NCI-H2171 treated with DMSO at 0.1 percent for 48 hours (cell line): ENCODE measurements at places on chromosomes 13 and 19.

- DNase-seq: no peak
Observed at GRCh38 chr19:33767898-33768413, 28.7 kb upstream of the KCTD15 start.

- no peak for DNase-seq
Observed at GRCh38 chr19:18912933-18913332, 6.3 kb downstream of the COPE start.

- DNase-seq: no peak
Observed at GRCh38 chr13:39890537-39890936, 235.1 kb downstream of the COG6 start.

- peak; percentile 52 for DNase-seq
Observed at GRCh38 chr13:44155422-44156293, 218.0 kb upstream of the SERP2 start.

DNA sequence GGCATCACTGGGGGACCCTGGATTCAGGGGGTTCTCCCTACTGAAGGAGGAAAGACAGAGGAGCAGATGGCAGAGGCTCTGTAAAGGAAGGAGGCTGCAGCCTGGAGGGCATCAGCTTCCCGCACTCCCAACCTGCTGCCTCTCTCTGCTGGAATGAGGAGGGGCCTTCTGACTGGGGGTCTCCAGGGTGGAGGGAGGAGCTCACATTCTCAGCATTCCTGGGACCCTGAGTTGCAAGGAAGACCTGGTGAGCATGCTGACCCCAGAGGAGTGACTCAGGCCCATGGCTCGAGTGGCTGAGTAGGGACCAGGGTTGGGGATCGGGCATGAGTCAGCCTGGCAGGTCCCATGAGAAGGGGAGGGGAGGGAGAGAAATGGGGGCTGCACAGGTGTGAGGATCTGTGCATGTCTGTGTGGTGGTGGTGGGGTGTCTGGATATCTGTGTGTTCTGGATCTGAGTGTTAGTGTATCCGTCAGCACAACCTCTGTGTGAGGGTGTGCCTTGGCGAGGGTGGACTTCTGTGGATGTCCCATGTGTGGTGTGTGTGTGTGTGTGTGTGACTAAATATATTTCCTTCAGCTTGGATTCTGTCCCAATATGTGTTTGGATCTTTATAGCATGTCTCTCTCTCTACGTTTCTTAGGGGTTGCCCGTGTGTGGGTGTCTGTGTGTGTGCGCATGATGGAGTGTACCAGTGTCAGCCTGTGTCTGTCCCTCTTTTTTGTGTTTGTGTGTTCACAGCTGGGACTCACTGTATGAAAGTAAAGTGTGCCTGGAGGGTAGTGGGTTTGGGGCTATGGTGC, 4.6 kb downstream of the AXL start:
- DNase-seq: no peak

GRCh38 chr13:105201351-105201750, 1334.1 kb downstream of the EFNB2 start:
- no peak for DNase-seq

- DNase-seq: peak; percentile 11
Observed at GRCh38 chr13:33931397-33932311, 113.7 kb downstream of the RFC3 start.

DNA sequence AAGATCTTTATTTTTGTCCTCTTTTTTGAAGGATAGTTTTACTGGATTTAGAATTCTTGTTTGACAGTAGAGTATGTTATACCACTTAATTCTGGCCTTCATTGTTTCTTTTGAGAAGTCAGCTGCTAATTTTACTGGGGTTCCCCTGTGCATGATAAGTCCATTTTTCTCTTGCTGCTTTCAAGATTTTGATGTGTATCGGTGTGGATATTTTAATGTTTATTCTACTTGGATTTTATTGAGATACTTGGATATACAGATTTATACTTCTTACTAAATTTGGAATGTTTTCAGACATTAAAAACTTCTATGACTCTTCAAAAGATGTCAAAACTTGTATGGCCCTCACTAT, 86.9 kb downstream of the URI1 start:
- DNase-seq: no peak

GRCh38 chr19:11480715-11481533, at the start of gene ELAVL3:
TSS of gene ELAVL3 (minus strand) at chr19:11481046. CDS start at chr19:11480608, 438 bp downstream.
- peak; percentile 61 for DNase-seq

DNA sequence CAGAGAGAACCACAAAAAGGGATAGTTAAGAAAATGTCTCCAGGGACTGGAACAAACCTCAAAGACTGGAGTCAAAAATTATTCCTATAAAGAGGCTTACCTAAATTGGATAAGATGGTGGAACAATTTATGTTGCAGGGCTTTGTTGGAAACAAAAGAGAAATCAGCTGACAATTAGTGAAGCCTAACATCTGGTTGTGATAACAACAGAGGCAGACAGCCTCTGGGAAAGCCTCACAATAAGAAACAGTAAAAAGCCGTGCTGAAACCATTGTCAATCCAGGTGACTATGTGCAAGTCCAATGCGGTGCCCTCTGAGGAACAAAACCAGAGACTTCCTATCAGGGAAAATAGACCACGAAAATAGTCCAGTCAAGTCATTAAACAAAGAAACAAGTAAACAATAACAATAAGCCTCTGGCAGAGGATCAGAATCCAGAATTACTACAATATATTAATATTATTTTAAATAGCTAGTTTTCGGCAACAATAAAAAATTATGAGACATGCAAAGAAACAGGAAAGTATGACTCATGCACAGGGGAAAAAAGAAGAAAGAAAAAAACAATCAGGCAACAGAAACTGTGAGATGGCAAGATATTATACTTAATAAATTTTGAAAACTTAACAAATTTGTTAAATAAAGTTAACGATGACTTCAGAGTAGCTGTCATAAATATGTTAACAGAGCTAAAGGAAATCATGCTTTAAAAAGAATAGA, 99.7 kb upstream of the RXFP2 start:
- no peak for DNase-seq

DNA sequence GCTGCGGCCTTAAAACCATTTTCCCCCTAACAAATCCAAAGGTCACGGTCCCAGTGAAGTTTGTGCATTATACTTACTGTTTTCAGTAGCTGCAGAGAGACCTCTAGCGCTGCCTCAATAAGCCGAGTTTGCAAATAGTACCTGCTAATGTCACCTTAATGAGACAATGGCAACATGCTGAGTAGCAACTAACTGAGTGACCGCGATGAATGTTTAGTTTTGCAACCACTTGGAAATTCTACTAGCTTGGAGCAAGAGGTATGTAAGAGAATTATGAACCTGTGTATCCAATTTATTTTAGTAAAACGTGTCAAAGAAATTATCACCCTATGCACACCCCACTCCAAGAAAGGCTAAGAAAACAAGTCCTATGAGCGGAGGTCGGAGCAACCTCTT, 1.2 kb downstream of the KPNA3 start:
- no peak for DNase-seq

DNA sequence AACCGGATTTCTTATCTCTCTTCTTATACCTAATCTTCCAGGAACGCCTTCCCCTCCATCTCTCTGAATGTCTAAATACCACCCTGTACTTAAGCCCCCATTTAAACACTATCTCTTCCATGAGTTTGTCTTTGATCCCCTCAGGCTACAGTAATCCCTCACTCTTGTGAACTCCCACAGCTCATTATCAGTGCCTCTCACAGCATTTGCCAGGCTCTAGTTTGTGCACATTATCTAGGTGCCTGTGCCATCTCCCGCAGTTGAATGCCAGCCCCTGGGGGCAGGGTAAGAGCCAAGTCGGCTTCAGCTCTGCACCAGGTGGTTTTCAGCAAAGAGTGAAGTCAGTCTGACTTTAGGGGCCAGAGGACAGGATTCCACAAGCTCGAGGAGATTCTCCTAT, 71.4 kb downstream of the FREM2 start:
- no peak for DNase-seq

DNA sequence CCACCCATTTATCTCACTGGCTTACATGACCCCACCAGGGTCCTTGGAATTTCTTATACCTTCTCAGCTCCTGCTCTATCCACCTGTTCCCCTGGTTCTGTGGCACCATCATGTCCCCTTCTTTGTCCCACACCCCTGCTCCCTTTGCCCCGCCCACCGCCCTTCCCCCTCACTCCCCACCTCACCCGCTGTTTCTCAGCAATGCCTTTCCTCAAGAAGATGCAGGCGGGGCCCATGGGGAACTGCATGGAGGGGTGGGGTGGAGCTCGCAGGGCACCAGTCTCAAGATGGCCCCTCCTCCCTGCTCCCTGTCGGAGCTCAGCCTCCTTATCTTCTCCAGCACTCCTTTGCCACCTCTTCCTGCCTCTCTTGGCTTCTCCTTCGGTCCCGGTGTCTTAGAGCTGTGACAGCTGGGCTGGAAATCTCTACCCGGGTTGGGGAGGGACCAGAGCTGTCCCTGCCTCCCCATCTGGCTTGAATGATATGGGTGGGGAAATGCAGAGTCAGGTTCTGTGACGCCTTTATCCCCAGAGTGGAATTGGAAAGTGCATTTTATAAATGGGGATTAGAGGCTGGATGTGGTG, at the start of gene CABP5:
Gene CABP5, minus strand, starts transcription at position 405 of the 584 bp plus-strand sequence. Its CDS starts 157 bp downstream, at position 248.
- DNase-seq: no peak

GRCh38 chr19:31838163-31838815, 489.1 kb upstream of the TSHZ3 start:
- no peak for DNase-seq

GRCh38 chr13:97719736-97720135, 233.7 kb upstream of the IPO5 start:
- no peak for DNase-seq
